ENCODE measurements at places on chromosomes 5 and 9.

- DNase-seq, result peak; percentile 37
These were observed 215.5 kb downstream of the PDZD2 start for GRCh38 chr5:31854181-31855133.

DNA sequence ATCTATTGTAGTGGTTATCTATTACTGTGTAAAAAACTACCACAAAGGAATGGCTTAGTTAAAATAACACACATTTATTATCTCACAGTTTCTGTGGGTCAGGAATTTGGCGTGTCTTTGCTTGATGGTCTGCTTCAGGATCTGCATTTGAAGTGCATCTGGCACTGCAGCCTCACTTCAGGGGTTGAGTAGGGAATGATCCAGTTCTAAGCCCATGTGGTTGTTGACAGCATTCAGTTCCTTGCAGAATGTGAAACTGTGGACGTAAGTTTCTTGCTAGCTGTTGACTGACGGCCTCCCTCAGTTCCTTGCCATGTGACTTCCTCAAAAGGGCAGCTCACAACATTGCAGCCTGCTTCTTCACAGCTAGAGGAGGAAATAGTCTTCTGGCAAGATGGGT lies 2.1 kb upstream of the OGN start:
- DNase-seq, result no peak

GRCh38 chr5:180611140-180611850 lies 20.0 kb upstream of the SCGB3A1 start:
- DNase-seq, result peak; percentile 69

DNA sequence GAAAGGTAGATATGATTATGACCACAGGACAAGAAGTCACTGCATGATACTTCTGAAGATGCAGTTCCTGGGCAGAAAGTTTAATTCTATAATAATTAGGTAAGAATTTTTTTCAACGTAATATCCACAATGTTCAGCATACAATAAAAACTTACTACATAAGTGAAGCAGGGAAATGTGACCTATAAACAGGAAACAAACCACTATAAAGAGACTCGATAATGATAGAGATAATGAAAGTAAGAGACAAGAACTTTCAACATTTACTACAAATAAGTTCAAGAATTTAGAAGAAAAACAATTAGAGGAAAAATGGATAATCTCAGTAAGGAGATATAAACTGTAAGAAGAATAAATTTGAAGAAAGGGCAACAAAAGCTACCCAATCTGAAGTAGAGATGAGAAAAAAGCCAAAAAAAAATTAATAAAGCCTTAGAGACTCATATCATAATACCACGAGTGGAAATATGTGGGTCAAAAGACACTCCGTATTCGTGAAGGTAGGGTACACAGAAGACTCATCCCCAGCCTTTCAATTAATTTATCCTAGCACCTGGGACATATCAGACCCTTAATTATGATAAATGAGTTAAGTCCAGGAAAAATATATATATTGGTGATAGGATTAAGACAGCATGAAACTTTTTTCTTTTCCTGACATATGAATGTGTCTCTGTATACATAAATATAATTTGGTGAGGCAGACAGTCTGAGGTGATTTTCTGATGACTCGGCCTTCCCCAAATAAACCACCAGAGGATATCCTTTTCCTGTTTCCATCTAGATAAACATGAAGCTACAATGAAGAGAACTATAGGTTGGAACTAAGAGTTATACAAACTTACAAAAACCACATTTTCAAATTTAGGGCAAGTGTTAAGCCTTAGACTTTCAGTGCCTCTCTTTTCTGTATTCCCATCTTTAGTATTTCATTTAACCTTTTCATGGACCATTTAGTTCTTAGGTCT lies 120.4 kb downstream of the RAPGEF6 start:
- no peak for DNase-seq

- peak; percentile 23 for DNase-seq
These were observed 6.0 kb downstream of the ALDH1A1 start for GRCh38 chr9:72946821-72947220.

GRCh38 chr5:120790339-120790738 lies 326.2 kb downstream of the PRR16 start:
- DNase-seq, result no peak

GRCh38 chr5:139985290-139985689 lies 57.8 kb downstream of the NRG2 start:
- DNase-seq, result no peak

- no peak for DNase-seq
These were observed 57.6 kb downstream of the TMOD1 start for GRCh38 chr9:97559111-97559514.

GRCh38 chr5:118146824-118147223 lies 841.5 kb downstream of the DTWD2 start:
- DNase-seq, result no peak

GRCh38 chr5:71589903-71590302 lies 2.8 kb downstream of the MCCC2 start:
- DNase-seq, result no peak

DNA sequence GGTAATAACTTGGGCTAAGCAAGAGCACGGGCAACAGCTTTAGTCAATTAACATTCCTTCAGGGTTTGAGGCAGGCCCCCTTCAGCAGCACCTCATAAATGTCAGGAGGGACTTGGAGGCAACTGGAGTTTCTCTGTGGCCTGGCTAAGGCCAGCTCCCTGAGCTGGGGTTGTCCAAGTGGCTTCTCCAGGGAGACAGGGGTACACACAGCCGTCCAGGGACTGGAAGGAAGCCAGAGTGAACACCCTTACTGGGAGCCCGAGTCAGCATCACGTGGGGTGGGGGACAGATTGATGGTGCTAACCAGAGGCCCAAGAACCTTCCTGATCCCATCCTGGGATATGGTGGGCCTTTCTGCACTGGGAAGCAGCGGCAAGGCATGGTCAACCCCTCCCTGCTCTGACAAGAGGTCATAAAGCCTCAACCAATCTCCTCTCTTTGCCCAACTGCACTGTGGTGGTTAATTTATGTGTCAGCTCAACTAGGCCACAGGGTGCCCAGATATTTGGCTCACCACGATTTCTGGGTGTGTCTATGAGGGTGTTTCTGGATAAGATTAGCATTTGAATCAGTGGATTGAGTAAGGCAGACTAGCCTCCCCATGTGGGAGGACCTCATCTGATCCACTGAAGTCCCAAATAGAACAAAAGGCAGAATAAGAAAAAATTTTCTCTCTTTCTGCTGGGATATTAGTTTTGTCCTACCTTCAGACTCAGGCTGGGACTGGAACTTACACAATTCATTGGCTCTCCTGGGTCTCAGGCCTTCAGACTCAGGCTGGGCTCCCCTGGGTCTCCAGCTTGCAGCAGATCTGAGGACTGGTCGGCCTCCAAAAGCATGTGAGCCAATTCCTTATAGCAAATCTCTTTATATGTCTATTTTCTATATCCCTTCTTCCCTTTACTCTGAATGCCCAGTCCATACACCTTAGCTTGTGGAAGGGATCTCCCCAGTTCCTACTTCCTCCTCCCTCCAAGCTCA lies 127.2 kb upstream of the LARP1 start:
- DNase-seq, result no peak

GRCh38 chr5:16809395-16810207 lies 126.5 kb downstream of the MYO10 start:
- DNase-seq, result no peak

DNA sequence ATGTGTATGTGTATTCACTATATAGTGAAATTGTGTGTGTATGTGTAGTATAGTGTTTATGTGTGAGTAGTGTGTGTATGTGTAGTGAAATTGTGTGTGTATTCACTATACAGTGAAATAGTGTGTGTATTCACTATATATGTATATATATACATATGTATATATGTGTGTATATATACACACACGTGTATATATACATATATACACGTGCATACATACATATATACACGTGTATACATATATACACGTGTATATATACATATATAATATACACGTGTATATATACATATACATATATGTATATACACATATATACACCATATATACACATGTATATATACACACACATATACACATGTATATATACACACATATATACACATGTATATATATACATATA lies 403.6 kb upstream of the TUSC1 start:
- DNase-seq, result no peak

GRCh38 chr5:39073767-39074016 lies 507 bp downstream of the RICTOR start:
- no peak for DNase-seq

DNA sequence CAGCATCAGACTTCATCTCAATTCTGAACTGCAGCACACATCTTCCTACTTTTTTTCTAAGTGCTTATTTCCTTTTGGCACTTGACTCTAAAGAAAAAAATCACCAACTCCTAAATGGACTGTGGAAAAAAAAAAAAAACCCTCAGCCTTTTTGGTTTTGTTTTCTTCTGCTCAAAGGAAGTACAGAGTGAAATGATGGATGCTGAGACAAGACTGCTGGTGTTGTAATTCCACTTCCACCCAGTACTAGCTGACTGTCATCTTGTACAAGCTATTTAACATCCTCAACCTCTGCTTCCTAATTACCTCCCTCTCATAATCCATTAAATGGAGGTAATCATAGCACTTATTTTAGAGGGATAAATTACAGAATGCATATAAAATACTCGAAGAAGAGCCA lies 171.5 kb upstream of the GNA14 start:
- DNase-seq, result no peak

DNA sequence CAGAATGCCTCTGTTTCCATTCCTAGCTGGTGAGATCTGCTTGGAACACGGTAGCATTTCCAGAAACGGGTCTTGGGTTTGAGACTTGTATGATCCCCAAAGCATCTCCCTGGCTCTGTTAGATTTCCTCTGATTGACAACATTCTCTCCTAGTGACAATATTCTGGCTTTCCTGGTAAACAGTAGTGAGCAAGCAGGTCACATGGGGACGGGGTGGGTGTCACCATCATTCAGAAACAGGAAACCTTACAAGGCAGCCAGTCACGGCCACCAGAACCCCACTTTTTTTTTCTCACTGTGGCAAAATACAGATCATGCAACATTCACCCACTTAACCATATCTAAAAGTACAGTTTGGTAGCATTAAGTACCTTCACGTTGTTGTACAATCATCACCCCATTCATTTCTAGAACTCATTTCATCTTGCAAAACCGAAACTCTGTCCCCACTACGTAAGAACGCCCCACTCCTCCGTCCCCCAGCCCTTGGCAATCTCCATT lies 90.1 kb upstream of the LMX1B start:
- no peak for DNase-seq

DNA sequence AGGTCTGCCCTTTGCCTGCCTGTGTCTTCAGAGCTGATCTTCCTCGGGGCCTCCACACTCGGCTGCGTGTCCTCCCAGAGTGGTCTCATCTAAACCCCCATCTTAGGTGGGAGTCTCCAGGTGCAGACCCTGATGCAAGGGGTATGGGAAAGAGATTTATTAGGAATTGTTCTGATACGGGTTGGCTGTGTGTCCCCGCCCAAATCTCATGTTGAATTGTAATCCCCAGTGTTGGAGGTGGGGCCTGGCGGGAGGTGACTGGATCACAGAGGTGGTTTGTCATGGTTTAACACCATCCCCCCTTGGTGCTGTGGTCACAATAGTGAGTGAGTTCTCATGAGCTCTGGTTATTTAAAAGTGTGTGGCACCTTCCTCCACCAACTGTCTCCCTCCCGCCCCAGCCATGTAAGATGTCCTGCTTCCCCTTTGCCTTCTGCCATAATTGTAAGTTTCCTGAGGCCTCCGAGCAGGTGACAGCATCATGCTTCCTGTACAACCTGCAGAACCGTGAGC lies 208.4 kb downstream of the AOPEP start:
- DNase-seq, result no peak

GRCh38 chr9:137077758-137078693 lies 709 bp downstream of the UAP1L1 start:
- no peak for DNase-seq

- no peak for DNase-seq
These were observed 80.9 kb downstream of the PPP2R2B start for GRCh38 chr5:146797658-146798057.

- DNase-seq, result no peak
These were observed 233.6 kb downstream of the SYK start for GRCh38 chr9:91034976-91035824.

- DNase-seq, result no peak
These were observed 116.7 kb downstream of the UGCG start for GRCh38 chr9:112013266-112013665.

- peak; percentile 53 for DNase-seq
These were observed 619.4 kb downstream of the SLCO4C1 start for GRCh38 chr5:101676646-101677045.

GRCh38 chr5:79086116-79086515 lies 16.5 kb downstream of the BHMT2 start:
- DNase-seq, result no peak

GRCh38 chr5:146240951-146241350 lies 37.5 kb downstream of the RBM27 start:
- no peak for DNase-seq

DNA sequence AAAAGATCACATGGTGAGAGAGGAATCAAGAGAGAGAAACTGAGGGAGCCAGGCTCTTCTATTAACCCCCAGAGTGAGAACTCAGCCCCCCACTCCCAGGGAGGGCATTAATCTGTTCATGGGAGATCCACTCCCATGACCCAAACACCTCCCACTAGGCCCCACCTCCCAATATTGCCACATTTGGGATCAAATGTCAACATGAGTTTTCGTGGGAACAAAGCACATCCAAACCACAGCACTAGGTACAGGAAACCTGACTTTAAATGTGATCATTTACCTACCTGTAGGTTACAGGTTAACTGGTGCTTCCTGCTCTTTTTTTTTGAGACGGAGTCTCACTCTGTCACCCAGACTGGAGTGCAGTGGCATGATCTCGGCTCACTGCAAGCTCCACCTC lies 16.9 kb downstream of the NNT start:
- no peak for DNase-seq

GRCh38 chr9:137145731-137146526 lies 7.0 kb downstream of the GRIN1 start:
- no peak for DNase-seq

DNA sequence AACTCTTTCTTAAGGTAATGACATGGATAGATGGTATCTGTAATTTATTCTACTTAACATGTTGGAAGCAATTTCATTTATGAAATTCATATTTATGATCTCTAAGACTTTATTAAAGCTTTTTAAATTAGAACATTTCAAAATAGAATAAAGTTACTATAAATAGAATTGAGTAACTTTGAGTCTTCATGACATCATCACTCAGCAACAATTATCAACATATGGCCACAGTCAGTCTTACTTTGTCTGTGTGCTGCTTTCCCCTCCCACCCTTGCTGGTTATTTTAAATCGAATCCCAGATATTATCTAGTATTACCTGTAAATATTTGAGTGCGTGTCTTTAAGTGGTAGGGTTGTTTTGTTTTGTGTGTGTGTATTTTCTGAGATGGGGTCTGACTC lies 65.2 kb downstream of the IPO11 start:
- no peak for DNase-seq

GRCh38 chr9:27572566-27572917 lies 739 bp downstream of the C9orf72 start:
- DNase-seq, result no peak

GRCh38 chr9:137891588-137892423 lies 14.2 kb downstream of the CACNA1B start:
- no peak for DNase-seq

GRCh38 chr9:93435386-93435785 lies 16.1 kb upstream of the FAM120A start:
- DNase-seq, result no peak

GRCh38 chr5:15367489-15367888 lies 132.5 kb upstream of the FBXL7 start:
- DNase-seq, result no peak

- DNase-seq, result no peak
These were observed 6.9 kb downstream of the ADAM19 start for GRCh38 chr5:157568720-157569119.

Measured in A549 (cell line).